ENCODE measurements at places on chromosomes 16 and 17.

GRCh38 chr17:57166803-57167202 lies 81.8 kb downstream of the AKAP1 start:
- no peak for DNase-seq

DNA sequence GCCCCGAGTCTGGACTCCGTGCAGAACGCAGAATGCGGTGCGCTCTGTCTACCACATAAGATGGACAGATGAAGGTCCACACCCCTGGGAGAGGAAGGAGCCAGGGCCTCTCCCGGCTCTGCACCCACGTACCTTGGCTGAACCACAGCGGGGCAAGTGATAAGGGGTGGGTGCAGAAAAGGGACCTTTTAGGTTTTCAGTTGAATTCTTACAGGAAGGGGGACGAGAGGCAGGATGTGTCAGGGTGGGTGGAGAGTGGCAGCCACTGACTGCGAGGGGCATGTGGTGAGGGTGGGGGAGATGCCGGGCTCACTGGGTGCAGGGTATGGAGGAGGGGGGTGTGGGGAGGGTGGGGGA lies 372 bp downstream of the CD300A start:
- DNase-seq: no peak

DNA sequence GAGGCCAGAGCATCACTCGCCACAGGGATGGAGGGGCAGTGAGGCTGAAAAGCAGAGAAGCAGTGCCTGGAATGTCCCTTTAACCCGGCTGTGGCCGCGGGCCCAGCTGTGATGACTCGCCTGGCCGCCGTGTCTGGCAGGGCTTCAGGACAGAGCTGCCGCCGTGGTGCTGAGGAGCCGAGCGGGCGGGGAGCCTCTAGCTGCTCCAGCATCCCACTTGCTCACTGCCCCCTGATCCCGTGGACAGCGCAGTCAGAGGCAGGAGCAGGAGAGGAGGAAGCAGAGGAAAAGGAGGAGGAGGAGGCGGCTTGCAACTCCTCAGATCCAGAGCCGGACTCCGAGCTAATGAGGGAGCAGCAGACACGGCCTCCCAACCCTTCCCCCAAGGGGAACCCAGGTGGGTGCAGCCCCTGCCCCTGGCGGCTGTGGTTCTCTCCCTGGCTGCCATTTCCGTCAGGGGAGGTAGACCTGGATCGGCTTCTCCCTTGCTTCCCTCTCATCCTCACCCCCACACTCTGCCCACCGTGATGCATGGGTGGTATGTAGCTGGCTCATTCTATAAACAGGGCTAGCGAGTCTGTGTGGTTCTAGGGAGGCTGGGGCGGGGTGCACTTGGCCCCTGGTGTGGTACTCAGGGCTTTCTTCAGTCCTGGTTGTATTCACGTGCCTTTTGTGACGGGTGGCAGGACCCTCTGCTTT lies 165.7 kb downstream of the CMIP start:
- no peak for DNase-seq

DNA sequence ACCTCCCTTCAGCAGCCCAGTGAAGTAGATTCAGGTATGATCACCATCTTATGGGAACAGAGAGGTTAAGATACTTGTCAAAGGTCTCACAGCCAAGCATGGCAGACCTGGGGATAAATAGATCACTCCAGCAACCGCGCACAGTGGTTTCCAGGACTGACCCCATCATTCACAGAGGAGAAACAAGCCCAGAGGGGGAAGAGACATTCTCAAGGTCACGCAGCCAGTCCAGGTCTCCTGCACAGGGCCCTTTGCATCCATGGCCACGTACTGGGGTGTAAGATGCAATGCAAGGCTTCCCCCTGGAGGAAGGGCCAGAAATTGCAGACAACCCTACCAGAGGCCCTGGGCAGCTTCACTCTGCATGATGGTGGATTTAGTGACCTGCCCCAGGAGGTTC lies 19.9 kb downstream of the TLE7 start:
- DNase-seq: peak; percentile 13

- DNase-seq: no peak
These were observed 408 bp downstream of the LMF1 start for GRCh38 chr16:970386-970765.

DNA sequence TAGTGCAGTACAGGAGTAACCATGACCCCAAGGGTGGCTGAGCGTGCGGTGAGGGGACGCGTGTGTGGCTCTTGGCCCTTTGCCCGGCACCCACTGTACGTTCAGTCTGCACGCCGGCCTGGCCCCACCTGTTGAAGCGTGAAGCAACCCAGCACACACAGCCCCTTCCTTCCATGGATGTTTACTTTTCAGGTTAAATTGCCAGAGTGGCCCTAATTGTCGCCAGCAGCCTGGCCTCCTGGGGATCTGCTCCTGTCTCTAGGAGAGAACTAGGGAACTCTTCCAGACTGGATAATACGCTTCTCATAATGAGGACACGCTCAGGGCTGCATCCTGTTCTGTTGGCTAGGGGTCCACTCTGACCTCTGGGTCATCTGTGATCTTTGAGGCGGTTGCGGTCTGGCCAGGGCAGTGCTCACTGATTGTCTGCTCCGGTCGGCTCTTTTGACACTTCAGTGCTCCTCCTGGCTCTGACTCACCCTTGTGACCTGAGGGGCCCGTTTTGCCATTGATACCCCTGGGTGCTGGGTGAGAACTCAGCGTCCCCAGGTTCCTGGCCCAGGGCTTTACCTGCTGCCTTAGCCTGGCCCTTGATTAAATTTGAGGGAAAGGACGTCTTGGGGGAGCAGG lies 27.7 kb downstream of the TPSG1 start:
- no peak for DNase-seq

- DNase-seq: no peak
These were observed 32.5 kb downstream of the CDRT4 start for GRCh38 chr17:15434956-15435355.

DNA sequence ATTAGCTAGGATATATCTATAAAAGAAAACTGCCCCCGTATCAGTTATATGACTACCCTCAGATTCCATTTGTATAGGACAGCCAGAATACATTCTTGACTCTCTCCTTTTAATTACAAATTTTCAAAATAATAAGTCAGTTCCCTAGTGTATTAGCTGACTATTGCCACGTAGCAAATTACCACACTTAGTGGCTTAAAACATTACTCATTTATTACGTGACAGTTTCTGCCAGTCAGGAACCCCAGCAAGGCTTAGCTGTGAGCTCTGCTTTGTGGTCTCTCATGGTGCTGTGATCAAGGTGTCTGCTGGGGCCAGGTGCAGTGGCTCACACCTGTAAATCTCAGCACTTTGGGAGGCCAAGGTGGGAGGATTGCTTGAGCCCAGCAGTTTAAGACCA lies 13.9 kb upstream of the SCNN1B start:
- no peak for DNase-seq

DNA sequence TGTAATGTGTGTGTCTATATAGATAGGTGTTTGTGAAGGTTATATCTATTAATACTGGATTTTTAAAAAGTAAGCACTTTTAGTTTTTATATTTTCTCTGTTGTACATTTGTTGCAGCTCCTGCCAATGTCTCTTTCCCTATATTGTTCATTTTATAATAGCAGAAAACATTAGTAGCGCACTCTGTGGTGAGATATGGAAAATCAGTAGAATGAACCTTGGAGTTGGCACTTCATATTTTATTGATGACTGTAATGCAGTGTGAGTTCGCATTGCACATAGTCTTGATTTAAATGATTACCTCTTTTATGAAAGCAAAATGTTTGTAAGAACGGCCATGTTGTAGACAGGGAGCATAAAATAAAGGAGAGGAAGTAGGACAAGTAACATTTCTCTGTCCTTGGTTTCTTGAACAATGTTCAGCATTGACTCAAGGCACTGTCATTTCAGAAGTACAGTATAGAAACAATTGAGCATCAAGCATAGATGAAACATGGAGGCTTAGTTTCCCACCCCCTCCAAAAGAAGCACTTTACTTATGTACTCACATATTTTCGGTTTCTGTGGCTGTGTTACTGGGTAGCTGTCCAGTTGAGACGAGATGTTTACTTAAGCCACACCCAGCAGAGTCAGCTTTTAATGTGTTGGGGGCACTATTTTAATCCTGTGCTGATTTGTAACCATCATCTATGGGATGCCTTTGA lies 74.0 kb downstream of the TANC2 start:
- no peak for DNase-seq

GRCh38 chr16:21163576-21163975 lies 5.1 kb downstream of the LDAF1 start:
- no peak for DNase-seq

DNA sequence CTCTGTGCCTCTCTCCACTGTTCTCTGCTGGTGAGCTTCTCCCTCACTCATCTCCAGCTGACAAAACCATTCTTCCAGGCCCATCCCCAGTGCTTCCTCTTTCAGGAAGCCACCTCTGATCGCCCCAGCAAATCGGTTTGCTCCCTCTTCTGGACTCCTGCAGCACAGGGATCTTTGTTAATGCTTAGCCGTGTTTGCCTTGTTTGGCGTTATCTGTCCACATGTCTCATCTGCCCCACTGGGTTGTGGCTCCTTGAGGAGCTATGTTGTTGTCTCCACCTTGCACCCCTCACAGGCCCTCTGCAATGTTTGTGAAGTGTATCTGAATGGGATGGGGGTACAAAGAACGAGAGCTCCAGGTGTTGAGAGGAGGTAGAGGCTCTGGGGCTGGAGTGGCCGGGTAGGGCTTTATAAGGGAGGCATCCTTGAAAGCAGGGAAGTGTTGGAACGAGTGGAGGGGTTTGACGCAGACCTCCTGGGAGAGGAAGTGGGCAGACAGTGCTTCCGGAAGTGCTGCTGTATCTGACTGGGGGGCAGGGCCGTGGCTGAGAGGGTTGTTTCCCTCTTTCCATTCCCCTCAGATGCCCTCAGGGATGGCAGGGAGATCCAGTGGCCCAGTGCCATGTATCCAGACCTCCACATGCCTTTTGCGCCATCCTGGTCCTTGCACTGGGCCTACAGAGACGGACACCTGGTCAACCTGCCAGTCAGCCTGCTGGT lies 27.8 kb downstream of the CASKIN2 start:
- peak; percentile 57 for DNase-seq

DNA sequence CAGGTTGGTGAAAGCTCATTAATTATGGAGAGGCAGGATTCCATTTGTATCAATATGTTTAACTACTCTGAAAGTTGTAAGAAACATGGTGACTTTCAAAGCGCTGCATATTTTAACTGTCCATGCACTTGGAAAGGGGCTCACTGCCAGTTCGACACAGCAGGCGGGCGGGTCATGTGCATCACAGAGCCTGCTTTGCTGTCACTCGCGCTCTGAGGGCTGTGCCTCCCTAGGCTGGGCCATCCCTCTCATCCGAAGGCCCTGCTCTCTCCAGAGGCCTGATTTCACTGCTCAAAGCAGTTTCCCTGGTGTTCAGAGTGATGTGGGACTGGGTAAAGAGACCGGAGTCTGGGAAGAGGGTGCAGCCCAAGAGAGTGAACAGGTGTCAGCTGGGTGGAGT lies 422.0 kb upstream of the MON1B start:
- no peak for DNase-seq

- no peak for DNase-seq
These were observed 7.5 kb upstream of the ADCY9 start for GRCh38 chr16:4123616-4124300.

- DNase-seq: no peak
These were observed 27.0 kb downstream of the CEP95 start for GRCh38 chr17:64533784-64534183.

GRCh38 chr16:23132775-23133463 lies 16.3 kb downstream of the USP31 start:
- DNase-seq: no peak

DNA sequence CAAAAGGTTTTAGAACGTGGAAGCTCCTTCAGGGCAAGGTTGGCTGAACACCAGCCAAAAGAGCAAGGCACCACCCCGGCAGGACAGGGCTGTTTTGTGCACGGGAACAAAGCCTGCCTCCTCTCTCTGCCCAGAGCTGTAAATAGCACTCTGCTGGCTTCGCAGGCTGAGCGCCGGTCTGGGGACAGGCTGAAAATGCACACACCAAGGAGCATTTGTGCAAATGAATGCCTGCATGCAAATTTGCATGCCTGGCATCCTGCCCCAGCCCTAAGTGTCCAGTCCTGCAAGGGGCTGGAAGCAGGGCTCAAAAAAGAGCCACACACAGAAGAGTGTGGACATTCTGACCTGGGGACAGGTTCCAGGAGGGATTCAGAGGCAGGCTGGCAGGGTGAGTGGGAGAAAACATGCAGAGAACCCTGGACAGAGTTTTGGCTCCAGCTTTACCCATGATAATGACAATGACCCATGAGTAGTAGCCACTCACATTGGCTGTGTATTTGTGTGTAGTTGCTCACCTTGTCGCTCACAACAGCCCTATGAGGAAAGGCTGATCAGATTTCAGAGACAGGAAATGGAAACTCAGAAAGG lies 11.7 kb downstream of the ABAT start:
- DNase-seq: no peak

Measured in CD4-positive, alpha-beta T cell treated with Interleukin-1 beta for 1 hour (primary cell).